ENCODE measurements at places on chromosomes 11 and 22. TPM values are rescaled to one million over a fixed set of nuclear protein-coding genes. Genes with fewer than 3 reads are reported as not detected.

Gene ARRB1
- total RNA-seq, result 16.7 TPM

Gene CRYBB3
- total RNA-seq, result 0.30 TPM

Gene GGTLC3
- total RNA-seq, result not detected

Gene SYT7
- not detected for total RNA-seq

Gene KLHL22
- total RNA-seq, result 21.4 TPM

Gene MAPK11
- total RNA-seq, result 27.1 TPM

Gene ARHGAP20
- 0.12 TPM for total RNA-seq

Gene JAML
- 369 TPM for total RNA-seq

Gene PATE2
- not detected for total RNA-seq

DNA sequence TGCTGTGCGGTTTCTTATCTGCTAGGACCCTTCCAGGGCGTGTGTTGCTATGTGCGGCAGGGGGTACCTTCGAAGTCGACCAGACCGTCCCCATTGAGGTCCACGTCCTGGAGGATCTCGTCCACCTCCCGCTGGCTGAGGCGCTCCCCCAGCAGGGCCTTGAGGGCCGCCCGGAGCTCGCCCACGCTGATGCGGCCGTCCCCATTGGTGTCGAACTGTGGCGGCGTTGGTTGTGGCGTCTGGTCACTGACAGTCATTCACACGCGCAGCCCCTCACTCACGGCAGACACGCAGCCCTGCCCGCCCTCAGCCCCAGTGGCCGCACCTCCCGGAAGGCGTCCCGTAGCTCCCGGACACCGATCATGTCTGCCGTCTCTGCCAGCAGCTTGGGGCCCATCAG is 3.5 kb downstream of the CABP2 start:
- no peak for DNase-seq

DNA sequence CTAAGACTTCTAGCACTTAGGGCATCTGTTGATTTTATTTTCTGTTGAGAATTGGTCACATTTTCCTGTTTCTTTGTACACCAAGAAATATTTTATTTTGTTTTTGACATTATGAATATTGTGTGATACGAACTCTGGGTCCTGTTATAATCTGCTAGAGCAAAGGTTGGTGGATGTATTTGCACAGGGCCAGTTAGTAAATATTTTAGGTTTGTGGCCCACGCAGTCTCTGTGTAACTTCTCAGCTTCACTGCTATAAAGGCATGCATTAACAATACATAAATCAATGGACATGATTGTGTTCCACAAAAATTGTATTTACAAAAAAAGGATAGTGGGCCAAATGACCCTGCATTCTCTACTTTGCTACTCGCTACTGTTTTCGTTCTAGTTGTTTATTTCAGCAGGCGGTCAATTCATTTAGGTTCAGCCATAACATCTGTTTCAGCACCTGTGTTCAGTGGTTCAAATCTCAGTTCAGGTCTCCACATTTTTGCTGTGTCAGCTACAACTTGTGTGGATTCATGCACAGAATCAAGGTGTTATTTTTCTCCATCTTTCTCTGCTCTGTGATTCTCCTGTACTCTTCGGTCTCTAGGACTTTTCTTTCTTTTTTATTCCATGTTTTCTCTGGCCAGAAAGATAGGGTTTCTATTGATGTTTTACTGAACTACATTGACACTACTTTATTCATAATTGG is 786.2 kb downstream of the ETS1 start:
- DNase-seq, result no peak

- no peak for DNase-seq
Observed at GRCh38 chr22:50202130-50202666, 1.4 kb downstream of the SELENOO start.

GRCh38 chr11:12134236-12134585 is 23.8 kb downstream of the MICAL2 start:
- no peak for DNase-seq

DNA sequence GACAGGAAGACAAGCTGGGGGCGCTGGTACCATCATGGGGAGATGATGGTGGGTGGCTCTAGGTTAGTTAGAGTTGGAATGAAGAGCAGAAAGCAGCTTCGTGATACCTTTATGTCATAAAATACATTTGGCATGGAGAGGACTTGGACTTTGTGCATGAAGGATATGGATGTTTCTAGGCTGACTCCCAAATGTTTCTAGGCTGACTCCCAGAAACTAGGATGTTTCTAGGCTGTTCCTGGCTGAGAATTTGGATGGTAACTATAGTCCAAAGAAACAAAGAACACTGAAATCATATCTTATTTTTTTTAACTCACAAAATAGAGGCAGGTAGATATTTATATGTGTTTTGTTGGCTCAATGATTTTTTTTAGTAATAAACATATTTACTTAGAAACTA is 89.4 kb upstream of the VPREB1 start:
- DNase-seq, result no peak

GRCh38 chr11:16775614-16776283 is 37.3 kb downstream of the C11orf58 start:
- no peak for DNase-seq

- DNase-seq, result peak; percentile 54
Observed at GRCh38 chr11:118437208-118438125, 1.2 kb downstream of the KMT2A start.

DNA sequence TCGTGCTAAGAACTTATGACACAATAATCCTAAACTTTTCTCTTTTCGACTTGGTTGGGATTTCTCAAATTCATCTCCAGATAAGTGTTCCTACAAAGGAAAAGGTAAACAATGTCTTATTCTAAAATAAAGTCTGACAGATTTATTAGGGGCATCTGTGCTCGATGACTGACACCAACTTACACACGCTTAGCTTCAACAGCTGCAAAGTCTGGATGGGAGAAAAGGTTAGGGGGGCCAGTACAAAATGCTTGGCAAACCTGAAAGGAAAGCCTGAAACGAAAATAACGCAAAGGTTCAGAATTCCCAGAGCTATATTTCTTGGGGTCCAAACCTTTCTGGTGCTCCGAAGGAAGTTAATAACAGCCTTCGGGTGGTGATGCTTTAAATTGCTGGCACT is 3.4 kb downstream of the E2F8 start:
- DNase-seq, result no peak

GRCh38 chr22:39494471-39495120 is 7.5 kb upstream of the MIEF1 start:
- DNase-seq, result no peak

GRCh38 chr11:123323568-123323967 is 106.5 kb upstream of the GRAMD1B start:
- no peak for DNase-seq

DNA sequence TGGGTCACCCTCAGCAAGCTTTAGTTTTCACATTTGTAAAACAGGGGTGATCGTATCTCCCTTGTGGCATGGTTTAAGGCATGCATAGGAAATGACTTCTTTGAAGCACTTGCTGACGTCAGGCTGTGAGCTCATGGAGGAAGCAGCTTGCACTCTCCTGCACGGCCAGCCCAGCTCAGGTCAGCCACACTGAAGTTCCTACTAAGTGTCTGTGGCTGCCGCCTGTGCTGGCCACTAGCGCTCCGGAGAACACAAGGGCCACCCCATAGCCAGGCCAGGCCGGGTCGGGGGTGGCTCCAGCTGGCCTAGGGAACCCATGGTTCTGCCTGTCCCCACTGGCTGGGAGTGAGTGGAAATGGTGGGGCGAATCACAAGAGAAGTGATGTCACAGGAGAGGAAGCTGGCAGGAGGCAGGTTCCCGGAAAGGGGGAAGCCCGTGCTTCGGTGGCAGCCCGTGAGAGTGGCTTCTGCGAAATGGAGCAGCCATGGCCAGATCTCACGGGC is 28.2 kb downstream of the KCTD17 start:
- peak; percentile 86 for DNase-seq

DNA sequence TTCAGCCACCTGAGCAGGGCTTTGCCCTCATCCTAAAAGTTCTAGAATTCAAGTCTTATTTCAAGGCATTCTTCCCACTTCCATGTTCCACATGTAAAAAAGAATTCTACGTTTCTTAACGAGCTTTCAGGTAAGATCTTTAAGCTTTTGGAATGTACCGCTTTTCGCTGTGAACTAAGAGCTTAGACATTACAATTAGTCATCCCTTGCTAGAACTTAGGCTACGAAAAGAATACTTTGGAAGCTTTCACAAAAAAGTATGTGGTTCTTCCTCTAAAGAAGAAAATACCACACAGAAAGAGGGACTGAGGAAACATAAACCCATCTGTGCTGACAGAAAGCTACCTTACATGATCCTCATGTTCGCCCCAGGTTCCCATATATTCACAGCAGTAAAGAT is 1.9 kb downstream of the NUMA1 start:
- DNase-seq, result no peak

Measured in activated T-cell treated with anti-CD3 and anti-CD28 coated beads, Interleukin-2, amount 50 U/mL, for 72 hours (primary cell).